ENCODE measurements at places on chromosomes 7 and 10.

- DNase-seq, result no peak
These were observed 24.4 kb downstream of the ASNS start for GRCh38 chr7:97847791-97848190.

GRCh38 chr7:150378853-150379440, at the start of gene ZNF775:
TSS of gene ZNF775 (plus strand) at chr7:150379330. CDS start at chr7:150388471, 9,141 bp downstream.
- peak; percentile 85 for DNase-seq

DNA sequence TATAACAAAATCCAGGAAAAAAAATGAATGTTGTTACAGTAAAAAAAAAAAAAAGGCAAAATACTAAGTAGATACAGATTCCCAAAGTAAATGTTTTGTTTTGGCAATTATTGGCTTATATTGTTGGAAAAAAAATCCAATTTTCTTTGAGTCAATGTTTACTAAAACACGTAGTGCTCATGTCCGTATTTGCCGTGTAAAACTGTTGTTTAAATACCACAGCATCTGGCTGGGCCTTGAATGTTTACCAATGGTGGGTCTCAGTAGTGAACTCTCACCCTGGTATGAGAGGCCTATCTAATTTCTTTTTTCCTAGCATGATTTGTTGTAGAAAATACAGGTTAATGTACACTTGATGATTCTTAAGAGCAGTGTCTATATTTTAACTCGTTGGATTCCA, 41.4 kb upstream of the SLC26A5 start:
- no peak for DNase-seq

DNA sequence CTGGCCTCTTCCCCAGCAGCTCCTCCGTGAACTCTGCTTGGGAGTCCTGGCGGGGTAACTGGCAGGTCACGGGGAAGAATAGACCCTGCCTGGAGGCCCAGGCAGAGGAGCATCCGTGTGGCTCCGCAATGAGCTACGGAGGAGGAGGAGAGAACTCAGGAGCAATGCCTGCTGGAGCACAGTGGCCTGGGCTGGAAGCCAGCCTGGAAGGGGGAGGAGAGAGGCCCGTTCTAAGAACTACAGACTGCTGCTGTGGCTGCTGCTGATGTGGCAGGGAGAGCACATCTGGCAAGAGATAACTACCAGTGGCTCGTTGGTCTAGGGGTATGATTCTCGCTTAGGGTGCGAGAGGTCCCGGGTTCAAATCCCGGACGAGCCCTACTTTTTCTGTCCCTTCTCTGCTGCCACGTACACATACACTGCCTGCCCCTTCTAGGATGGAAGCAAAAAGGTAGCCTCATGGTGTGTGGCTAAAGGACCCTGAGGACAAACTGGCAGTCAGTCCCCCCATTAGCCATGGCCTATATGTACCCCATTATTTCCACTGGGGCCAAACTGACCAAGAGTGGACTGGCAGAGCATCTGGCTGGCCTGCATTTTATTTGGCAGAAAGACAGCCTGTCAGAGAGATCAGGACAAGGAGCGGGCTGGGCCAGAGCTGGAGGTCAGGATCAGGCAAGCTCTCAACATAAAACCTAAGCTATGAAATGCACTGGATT, 7.7 kb upstream of the OPN1SW start:
- no peak for DNase-seq
